Nucleus accumbens (tissue), 56 donors: ENCODE measurements at places on chromosomes 1 and 21.

- no peak for DNase-seq
Measured at GRCh38 chr1:94301186-94301585, 63.8 kb upstream of the ARHGAP29 start.

DNA sequence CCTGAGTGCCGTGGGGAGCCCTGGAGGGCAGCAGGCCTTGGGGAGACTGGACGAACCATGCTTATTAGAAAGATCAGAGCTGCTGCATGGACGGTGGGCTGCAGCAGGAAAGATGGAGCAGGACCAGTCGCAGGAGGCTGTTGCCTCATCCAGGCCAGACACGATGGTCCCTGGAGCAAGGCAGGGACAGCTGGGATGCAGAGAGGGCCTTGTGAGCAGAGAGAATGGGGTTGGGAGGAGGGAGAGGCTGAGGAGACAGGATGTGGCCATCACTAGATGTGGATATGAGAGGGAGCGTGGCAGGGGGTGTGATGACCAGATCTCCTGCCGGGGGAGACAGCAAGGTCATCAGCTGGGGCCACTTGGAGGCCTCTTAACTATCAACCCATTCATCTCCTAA is 727.6 kb downstream of the PTPRU start:
- no peak for DNase-seq

GRCh38 chr1:8213136-8213535 is 104.8 kb upstream of the SLC45A1 start:
- no peak for DNase-seq

DNA sequence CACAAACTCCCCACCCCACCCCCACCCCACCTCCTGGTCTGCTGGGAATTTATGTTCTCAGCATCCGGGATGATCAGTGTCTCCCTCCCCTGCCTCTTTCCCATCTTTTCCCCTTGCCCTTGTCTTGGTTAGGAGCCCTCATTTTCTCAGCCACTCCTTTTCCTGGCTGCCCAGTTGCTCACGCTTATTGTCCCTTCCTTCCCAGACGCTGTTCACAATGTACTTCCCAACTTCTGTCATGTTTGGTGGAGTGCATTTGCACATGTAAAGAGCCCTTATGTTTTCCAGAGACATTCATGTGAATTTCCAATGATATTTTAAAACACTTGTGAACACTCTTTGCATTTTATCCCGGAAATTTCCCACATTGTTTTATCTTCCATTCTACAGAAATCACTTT is 192.1 kb downstream of the RHOU start:
- DNase-seq = no peak

DNA sequence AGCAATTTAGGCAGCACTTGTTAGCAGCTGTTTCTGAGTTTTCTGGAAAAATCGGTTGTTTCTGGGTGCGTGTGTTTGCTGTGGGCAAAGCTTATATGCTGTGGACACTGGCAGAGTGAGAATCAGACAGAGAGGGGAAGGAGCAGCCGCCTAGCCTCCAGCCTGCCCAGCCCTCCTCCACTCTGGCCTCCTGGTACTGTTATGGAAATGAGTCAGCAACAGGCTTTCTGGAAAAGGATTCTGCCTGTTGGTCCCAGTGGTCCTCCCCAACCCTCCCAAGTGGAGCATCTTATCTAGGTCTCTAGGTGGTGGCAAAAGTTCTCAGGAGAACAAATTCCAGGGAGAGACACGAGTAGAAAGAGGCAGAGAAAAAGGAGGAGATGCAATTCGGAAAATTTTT is 42.2 kb upstream of the GOLT1A start:
- no peak for DNase-seq

DNA sequence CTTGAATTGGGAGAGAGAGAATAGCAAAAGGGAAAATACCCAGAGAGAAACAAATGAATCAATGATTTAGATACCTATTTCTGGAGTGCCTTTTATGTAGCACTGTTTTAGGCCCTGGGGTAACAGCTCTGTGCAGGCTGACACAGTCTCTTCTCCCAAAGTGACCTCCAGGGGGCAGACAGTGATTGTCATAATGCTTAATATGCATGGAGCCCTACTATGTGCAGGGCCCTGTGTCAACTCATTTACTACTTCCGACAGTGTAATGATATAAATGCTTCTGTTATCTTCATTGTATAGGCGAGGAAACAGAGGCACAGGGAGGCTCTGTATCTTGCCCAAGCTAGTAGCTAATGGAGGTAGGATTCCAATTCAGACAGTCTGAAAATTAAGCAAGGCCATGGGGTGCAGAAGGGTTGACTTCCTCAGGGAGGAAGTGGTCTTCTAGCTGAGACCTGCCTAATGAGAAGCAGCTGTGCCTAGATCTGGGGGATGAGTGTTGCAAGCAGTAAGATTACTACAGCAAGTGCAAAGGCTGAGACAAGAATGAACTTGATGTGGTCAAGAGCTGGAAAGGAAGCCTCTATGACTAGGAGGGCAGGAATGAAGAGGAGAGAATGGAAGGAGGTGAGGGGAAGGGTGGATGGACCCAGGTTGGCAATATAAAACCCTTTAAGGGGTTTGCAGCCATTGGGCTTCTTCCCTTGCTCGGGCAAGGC is 16.2 kb upstream of the SERINC2 start:
- no peak for DNase-seq

- no peak for DNase-seq
Measured at GRCh38 chr1:4430406-4431365, 223.7 kb upstream of the AJAP1 start.

GRCh38 chr21:45747802-45748445 is 104.4 kb downstream of the PCBP3 start:
- DNase-seq = peak; percentile 75

DNA sequence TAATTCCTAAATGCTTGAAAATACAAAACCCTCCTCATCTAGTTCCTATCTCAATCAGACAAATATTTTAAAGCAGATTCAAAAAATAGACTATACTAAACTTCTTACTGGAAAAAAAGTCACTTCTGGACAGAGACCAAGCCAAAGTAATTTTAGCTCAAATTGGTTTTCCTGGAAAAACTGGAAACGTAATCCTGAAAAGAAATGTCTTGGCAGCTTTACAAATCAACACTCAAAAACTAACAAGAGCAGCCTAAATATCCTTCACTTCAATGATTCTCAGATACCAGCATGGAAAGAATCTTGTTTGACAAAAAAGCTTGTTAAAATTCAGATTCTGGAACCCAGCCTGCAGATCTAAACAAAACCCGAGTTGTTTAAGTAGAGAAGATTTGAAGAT is 9.1 kb upstream of the GPR88 start:
- no peak for DNase-seq

- DNase-seq = no peak
Measured at GRCh38 chr1:227749916-227750710, 14.9 kb downstream of the SNAP47 start.

DNA sequence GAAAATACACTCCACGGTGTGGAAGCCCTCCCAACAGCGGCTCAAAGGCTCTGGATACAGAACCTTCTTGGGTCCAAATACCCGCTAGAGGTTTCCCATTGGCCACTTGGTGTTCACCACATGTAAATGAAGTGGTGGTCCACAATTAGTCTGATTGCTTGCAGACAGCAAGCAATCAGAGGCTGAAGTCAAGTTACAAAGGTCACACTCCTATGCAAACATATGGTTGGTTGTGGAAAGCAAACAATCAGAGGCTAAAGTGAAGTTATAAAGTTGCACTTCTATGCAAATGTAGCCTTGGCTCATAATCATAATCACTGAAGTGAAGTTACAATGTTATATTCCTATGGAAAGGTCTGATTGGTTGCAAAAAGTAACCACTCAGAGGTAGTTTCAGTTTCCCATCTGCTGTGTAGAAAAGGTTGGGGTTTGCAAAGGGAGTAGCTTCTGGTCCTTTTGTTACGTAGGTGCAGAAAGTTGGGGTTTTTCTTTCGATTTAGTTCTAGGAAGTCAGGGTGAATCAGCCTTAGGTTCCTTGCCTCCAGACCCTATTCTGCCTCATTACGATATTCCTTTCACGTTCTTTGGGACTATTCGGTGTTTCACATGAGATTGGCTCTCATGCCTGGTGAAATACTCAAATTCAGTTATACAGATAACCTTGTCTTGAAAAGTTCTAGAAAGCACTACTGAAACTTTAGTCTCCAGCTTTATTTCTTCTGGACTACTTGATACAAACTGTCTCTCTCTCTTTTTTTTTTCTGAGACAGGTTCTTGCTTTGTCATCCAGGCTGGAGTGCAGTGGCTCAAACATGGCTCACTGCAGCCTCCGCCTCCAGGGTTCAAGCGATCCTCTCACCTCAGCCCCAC is 36.7 kb upstream of the MTF2 start:
- no peak for DNase-seq

DNA sequence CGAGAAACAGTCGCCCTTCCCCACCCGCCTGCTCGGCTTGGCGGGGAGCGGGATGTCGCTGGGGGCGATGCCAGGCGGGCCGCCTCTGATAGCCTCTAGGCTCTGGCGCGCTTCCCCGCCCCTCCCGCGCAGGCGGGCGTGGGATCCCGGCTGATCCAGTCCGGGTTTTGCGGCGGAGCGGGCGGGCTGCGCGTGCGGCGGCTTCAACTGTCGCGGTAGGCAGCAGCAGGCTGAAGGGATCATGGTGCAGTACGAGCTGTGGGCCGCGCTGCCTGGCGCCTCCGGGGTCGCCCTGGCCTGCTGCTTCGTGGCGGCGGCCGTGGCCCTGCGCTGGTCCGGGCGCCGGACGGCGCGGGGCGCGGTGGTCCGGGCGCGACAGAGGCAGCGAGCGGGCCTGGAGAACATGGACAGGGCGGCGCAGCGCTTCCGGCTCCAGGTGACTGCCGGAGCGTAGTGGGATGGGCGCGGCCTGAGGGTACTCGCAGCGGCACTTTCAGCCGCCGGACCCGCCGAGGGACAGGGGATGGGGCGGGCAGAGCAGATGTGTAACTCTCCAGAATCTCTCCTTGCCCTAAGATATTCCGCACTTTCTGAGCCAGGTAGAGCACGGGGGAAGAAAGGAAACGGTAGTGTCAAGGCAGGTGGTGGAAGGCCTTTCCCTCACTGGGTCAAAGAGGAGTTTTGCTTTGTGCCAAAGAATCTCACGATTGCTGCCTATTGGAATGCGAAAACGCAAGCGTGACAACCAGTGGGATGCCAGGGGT is at the start of gene FAAH:
Gene FAAH, plus strand, starts transcription at position 210 of the 764 bp plus-strand sequence. Its CDS starts 32 bp downstream, at position 242.
- DNase-seq = peak; percentile 83

- no peak for DNase-seq
Measured at GRCh38 chr1:5971471-5972197, 20.6 kb downstream of the NPHP4 start.

- no peak for DNase-seq
Measured at GRCh38 chr1:152348447-152348846, 11.4 kb downstream of the FLG2 start.
